ENCODE measurements at places on chromosomes 6 and 20.
A peak's percentile ranks its signal among the peaks of the same experiment; 100 is the strongest.

DNA sequence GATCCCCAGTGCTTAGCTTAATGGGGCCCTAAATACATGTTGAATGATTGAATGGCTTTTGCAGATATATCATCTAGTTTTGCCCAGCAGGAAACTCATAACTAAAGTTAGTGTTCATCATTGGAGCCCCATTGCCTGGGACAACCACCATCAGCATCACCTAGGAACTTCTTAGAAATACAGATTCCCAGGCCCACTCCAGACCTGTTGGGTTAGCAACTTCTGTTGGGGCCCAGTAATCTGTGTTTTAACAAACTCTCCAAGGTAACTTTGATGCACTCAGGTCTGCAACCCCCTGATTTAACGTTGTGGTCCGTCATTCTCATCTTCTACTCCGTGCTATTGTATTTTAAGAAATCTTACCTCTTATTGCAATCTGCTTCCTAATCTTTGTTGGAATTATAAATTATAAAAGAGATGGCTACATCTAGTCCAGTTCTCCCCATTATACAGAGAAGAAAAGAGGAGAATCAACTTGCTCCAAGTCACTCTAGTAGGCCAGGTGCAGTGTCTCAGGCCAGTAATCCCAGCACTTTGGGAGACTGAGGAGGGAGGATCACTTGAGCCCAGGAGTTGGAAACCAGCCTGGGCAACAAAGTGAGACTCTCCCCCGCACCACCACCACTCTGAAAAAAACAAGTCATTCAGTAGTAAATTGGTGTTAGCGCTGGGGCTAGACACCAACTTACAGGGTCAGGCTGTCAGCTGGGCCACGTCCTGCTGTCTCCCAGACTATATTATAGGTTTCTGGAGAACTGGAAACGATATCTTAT, 13.7 kb downstream of the FOXP4 start:
- DNase-seq = no peak

GRCh38 chr6:68727699-68728098, 92.6 kb downstream of the ADGRB3 start:
- DNase-seq = no peak

- DNase-seq = no peak
These were observed 157.4 kb upstream of the BMP5 start for GRCh38 chr6:56032715-56033260.

DNA sequence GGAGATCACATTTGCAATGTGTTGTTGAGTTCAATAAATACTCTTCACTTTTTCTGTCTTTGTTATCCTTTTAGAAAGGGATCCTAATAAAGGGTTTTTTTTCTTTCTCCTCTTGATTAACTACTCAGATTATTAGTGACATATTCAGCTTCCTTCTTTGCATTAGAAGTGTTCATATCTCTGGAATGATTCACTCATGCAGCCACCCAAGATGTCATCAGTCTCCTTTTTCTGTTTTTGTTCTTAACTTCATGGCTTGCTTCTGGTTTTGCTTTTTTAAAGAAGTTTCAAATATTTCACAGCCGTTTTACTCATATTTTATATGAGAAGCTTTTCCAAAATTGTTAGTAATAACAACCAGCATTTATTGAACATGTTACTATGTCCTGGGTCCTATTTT, 187.6 kb downstream of the TMEM242 start:
- DNase-seq = no peak

GRCh38 chr6:87436435-87436834, 28.7 kb downstream of the CFAP206 start:
- DNase-seq = peak; percentile 89

DNA sequence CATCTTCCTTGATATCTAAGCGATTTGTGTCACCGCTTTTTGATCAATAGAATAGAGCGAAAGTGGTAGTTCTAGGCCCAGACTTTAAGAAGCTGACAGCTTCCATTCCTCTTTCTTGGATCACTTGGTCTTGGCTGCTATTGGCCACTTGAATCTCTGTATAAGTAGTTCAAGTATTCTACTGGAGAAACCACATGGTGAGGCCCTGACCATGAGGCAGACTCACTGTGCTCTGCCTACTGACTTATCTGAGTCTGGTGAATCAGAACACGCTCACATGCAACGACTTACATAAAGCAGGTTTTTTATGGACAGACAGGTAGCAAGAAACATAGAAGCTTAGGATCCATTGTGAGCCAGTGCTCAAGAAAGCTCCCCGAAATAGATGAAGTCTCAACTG, 27.0 kb downstream of the OLIG3 start:
- no peak for DNase-seq

- peak; percentile 94 for DNase-seq
These were observed 983 bp upstream of the ADISSP start for GRCh38 chr20:3768342-3769130.

GRCh38 chr6:114125576-114125975, 154.6 kb upstream of the HDAC2 start:
- DNase-seq = no peak

DNA sequence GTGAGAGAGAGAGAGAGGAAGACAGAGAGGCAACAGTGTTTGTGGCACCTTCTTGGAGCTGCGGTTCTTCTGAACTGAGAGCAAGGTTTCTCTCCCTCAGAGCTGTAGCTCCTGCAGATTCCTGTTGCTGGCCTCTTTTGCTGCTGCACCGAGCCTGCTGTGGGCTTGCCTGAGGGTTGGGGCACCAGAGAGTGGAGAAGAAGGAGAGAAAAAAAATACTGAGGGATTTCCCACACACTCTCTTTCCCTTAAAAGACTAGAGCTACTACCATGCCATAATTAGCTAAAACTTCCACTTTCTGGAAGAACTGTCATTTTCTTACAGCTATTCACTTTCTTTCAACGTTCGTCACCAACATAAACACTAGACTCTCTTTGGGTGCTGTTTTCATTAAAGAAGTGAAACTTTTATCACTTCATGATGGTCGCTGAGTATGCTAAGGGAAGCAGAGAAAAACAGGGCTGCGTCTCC, 18.2 kb upstream of the ECI2 start:
- no peak for DNase-seq

DNA sequence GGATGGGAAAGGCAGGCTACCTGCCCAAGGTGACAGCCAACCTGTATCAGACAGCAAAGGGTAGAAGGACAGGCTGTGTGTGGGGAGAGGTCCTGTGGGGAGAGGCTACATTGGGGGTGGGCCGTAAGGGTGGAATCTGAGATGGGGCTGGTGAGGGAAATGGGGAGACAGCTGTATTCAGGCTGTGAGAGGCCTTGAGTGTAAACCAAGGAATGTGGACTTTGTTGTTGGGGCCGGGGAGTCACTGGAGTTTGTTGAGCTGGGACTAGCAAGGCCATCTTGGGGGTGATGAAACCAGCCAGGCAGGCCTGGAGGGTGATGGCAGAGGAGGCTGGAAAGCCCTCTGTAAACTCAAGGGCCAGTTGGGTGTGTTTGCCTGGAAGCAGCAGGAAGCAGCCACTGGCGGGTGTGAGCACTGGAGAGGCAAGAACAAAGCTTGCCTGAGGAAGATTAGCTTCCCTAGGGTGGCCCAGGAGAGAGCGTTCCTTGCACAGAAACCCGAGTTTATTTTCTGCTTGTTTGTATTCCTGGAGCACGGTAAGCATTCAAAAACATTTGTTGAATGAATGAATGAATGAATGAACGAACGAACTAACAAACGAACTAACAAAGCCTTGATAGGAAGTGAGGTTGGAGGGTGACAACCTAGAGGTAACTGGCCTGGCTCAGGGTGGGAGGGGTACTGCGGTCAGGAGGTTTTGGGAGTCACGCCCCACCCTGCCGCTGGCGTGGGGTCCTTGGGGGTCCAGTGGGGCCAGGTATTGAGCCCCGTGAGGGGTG, 18.9 kb downstream of the TTBK1 start:
- DNase-seq = no peak

- DNase-seq = no peak
These were observed 37.3 kb downstream of the RBM38 start for GRCh38 chr20:57428324-57429158.

DNA sequence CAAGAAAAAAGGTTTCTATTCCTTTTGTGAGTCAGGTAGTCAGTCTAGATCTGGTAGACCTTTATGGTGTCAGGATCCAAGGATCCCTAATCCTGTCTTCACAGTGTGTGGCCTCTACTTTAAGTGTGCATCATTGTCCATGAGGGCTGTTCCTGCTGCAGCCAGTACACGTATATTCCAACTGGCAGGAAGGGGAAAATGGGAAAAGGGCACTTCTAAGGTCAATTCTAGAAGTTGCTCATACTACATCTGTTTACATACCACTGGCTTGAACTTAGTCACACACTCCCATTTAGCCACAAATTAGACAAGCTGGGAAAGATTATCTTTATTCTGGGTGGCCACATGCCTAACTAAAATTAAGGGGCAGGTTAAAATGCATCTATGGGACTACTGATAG, 9.7 kb upstream of the MMS22L start:
- DNase-seq = no peak

DNA sequence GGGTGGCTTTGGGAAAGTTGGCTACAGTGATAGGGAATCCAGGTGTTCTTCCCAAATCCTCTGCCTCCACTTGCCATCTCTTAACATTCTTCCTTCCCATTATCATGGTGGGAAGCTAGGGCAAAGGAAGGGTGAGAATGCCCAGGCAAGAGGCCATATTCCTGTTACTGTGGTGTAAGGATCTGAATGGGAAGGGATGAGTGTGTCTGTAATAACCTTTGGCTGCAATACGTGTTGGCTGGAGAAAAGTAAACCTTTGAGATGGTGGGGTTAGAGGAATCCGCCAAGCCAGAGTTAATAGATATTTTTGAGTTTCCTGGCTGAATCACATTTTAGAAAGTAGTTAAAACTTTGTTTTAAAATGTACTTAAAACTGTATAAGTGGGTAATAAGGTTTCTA, 45.9 kb downstream of the RNF144B start:
- no peak for DNase-seq

DNA sequence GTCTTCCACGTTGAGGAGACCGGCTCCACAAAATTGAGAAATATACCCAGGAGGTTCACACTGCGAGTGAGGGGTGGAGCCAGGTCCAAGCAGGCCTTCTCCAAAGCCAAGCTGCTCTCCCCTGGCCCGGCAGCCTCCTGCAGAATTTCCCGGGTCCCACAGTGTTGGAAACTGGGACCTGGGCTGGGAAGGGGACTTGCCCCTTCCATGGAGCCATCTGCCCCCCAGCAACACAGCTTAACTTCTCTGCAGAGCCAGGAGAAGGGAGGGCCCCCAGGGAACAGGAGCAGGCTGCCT, 35.4 kb downstream of the MDFI start:
- DNase-seq = no peak

- DNase-seq = no peak
These were observed 135.6 kb downstream of the MMS22L start for GRCh38 chr6:97147421-97147820.

DNA sequence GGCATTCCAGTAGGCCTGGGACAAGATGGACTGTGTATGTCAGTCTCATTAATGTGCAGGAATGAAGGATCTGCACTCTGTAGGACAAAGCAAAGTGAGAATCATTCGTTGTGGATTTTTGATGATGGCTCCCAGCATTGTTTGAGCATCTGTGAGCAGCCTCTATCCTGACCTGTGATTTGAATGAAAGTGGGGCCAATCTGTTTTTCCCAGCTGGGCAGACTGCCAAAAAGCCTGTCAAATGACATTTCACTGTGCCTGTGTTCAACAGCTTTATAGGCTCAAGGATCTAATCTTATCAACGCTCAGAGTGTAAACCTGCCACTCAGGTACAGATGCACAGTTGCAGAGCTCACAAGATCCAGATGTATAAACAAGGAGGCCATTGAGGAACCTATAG, 86.7 kb upstream of the SYNDIG1 start:
- DNase-seq = no peak

DNA sequence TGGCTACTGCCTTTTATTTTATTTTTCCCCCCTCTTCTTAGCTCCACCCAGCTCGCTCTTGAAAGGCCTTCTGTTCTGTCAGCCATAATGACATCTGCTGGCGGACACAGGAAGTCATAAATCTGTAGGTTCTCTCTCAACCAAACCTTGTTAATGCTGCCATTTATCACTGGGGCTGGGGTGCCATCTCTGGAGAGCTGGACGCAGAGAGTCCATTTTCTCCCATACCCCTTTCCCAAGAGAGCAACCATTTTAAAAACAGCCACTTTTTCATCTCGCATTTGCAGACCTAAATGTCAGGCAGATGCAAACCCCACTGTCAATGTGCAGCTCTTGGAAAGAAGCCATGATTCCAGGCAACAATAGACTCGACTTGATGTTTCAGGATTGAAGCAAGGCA, 13.0 kb upstream of the TSHZ2 start:
- peak; percentile 41 for DNase-seq

DNA sequence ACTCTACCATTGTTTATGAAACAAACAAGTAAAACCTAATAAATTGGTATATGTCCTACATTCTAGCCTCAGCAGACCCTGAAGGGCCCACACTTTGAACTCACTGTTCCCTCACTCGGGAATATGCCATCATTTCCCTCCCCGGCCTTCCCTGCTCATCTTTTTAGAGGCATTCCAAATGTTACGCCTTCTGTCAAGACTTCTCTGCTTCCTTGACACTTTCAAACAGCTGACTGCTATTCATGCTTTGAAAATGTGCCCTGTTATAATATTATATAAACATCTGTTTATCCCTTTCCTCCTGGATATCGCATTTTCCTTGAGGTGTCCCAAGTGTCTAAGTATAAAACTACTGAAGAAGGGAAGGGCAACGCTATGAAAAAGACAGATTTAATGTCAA, 249.5 kb upstream of the THEMIS start:
- no peak for DNase-seq

DNA sequence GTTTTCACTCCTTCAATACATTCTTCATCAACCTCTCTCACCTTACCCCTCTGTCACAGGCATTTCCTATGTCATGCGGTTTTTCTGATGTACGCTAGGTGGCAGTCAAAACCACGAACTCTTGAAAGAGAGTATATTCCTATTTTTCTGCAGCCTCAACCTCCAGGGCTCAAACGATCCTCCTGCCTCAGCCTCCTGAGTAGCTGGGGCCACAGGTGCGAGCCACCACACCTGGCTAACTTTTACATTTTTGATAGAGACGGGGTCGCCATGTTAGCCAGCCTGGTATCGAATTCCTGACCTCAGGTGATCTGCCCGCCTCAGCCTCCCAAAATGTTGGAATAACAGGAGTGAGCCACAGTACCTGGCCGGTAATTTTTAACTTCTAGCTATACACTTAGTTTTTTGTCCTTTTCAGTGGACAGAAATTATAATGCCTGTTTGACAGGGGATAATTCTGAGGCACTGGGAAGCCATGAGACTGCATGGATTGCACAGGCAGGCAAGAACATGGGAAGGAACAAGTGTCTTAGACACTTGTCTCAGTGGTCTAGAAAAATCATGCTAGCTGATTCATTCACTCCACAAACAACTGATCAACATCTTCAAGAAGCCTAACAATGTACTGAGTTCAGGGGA, 22.5 kb upstream of the HFE start:
- peak; percentile 60 for DNase-seq
